SK-N-SH (cell line): ENCODE measurements at places on chromosomes 3 and 15.

GRCh38 chr3:128735287-128735686 lies 9.3 kb downstream of the RAB7A start:
- DNase-seq, result no peak

GRCh38 chr3:155154255-155154654 lies 74.1 kb downstream of the MME start:
- DNase-seq, result no peak

DNA sequence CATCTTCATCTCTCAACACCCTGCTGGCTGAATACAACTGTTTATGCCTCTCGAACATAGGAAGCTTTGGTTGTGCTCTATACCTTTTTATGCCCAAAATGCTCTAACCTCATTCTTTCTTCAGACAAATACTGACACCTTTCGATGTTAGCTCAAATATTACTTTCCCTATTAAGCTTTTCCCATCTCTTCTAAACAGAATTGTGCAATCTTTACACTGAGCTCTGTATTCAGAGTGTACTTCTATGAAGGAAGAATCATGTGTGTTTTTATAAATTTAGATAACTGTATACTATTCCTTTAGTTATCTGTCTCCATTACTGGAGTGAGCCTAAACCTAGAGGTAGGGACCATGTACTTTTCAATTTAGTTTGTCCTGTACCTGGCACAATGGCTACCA lies 1.6 kb downstream of the EFHB start:
- no peak for DNase-seq

DNA sequence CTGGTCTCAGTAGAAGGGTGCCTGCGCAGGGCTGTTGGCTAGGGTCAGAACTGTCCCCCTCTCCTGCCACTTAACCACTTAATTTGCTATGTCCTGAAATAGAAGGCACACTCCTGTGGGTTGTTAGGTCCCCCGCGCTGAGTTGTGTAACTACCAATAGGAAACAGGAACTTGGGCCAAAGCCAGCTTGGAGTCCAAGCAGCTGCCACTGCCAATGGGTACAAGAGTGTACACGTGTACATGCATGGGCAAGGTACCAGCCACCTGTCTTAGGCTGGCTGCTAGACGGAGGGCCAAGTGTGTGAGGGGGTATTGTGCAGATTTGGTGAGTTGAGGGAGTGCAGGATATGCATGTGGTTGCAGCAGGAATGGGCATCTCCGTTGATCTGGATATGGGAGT lies 29.7 kb upstream of the POLG start:
- no peak for DNase-seq

DNA sequence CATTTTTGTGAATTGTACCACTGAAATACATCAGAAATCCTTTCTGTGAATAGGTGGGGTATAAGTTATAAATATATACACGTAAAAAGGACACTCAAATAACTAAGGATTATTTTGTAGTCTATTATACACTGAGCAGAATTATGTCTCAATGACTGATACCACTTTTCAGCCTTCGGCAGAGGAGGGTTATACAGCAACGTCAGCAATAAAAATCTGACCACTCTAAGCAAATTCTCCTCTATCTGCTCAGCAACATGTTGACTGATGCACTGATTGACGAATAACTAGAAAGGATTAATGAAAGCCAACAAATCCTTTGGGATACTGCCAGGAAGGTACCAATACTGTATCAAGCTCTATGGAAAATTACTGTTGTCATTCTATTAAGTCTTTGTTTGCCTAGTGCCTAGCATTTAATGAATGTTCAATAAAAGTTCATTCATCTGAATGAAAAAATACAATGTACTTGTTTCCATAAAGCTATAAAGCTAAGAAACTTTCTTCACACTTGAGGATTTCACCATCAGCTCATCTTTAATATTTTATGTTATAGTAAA lies 5.2 kb downstream of the ARPP19 start:
- no peak for DNase-seq

GRCh38 chr3:49352281-49352680 lies 5.9 kb downstream of the GPX1 start:
- DNase-seq, result no peak
